ENCODE measurements at places on chromosomes 3 and 15. TPM values are rescaled to one million over a fixed set of nuclear protein-coding genes. Genes with fewer than 3 reads are reported as not detected.

Gene SLC28A1
- total RNA-seq: 0.05 TPM

DNA sequence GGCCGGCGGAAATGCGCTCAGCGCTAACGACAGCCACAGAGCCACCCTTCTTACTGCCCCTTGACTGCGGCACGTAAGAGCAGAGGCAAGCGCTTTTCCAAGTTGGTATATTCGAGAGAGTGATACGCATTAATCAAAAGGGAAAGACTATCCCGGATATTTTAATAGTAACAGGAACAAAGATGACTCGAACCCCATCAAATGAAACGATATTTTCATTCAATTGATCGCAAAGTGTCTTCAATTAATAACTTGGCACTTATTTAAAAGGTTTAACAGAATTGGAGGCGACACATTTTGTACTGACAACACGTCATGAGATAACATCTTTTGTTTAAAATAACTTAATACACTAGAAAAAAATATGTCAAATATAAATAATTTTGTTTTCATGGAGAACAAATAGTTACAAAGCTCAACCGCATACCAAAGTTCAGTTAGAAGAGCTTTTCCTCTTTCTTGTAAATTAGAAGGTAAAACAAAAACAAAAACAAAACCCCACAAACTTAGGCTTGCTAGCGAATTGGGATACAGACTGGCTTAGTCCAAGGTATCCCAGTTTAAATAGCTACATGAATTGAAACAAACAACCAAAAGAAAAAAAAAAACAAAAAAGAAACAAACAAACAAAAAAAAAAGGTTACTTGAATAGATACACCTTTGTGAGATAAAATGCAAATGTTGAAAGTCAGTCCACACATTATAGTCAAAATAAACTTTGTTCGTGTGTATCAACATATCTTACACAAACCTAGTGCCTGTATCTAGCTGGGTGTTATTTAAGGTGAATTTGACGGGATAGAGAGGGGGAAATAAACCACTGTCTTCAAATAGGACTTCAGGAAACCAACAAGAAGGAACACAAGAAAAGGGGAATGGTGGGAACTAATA is 10.2 kb downstream of the SHOX2 start:
- no peak for DNase-seq

DNA sequence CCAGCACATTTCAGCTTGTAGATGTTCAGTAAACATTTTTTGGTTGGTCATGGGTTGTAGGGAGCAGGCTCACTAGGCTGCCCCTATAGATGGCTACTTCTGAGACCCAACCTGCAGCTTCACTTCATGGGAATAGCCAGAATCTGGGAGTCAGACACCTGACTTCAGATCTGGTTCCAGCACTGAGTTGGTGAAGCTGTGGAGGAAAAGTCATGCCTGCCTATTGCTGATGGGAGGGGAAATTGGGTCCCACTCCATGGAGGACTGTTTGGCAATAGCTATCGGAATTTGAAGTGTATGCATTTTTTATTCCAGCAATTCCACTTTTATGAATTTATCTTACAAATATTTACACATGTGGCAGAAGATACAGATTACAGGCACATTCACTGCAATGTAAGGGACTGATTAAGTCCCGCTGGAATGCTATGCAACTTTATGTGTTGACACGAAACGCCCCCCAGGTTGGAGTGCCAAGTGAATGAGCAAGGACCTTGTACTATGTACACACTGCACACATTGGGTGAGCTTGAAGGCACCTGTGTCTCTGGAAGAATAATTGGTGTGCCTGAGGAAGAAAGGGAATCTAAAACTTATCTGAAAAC is 7.8 kb upstream of the CCR1 start:
- DNase-seq: no peak

Gene AADACL2
- 0.14 TPM for total RNA-seq

GRCh38 chr3:55654123-55654760 is 167.1 kb upstream of the WNT5A start:
- peak; percentile 72 for DNase-seq

DNA sequence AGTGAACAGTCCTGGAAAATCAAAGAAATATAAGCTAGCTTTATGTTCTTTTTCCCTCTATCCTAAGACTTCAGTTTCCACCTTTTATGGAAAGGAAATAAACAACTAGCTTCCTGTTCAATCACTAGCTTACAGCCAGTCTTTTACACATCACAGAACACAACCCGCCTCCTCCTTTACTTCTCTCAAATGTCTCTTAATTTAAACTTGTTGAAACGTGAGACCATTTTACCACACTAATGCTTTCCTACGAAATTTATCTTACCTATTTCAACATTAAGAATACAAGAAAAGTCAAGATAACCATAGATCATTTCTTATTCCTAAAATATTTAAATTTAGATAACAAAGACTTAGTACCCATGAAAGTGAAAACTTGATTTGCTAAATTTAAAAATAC is 6.2 kb downstream of the PRTG start:
- DNase-seq: no peak

All from thymus (tissue), 14 donors.